ENCODE measurements at places on chromosomes 7 and 10.

DNA sequence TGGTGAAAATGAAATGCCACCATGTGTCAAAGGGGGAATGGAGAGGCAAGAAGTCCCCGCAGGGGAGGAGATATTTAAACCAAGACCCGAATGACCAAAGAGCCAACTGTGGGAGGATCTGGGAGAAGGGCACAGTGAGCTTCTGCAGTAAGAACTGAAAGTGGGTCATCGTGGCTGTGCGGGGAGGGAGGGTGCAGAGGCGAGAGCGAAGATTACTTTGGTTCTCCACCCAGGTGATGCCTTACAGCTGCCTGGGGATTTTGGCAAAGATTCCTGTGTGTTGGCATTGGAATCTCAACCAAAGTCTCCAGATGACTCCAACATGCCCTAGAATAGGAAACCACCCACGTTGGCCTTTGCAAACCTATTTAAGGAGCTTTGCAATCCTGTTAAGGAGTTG lies 44.2 kb upstream of the ADAM12 start:
- no peak for DNase-seq

DNA sequence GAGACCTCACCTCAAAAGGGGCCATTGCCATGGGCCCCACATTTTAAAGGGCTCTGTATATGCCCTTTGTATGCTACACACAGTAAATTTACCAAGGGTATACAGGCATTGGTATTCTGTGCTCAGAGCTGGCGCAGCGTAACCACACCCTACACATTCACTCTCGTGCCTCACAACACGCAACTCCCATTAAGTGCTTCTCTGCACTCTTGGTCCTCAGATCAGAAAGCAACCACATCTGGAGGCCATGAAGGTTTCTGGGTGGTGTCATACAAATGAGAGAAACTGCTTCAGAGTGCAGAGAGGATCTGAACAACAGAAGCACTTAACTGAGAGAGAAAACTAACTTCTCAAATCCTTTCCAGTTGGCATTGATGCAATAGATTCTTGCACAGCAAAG lies 9.4 kb upstream of the CACUL1 start:
- no peak for DNase-seq

- DNase-seq, result no peak
Observed at GRCh38 chr7:22833957-22834356, 11.3 kb upstream of the TOMM7 start.

GRCh38 chr7:37683246-37684120 lies at the start of gene GPR141:
GPR141 (plus strand) TSS chr7:37683766; CDS start chr7:37740394, 56,628 bp downstream.
- no peak for DNase-seq

DNA sequence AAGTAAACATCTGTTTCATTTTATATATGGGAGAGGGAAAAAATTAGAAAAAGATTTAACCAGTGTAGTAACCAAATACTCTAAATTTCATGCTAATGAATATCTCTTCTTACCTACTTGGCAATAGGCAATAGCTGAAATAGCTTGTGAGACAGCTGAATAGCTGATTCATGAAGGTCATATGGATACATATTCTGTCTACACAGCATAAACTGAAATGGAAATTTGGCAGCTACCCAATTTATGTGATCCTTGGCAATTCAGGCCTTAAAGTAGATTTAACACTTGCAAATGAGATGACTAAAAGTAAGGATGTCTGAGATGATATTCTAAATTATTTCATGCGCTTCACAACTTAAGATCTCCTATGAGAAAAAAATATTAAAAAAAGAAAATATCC lies 261.2 kb upstream of the SEMA3A start:
- no peak for DNase-seq

GRCh38 chr10:83801983-83802382 lies 337.3 kb upstream of the GHITM start:
- DNase-seq, result no peak

DNA sequence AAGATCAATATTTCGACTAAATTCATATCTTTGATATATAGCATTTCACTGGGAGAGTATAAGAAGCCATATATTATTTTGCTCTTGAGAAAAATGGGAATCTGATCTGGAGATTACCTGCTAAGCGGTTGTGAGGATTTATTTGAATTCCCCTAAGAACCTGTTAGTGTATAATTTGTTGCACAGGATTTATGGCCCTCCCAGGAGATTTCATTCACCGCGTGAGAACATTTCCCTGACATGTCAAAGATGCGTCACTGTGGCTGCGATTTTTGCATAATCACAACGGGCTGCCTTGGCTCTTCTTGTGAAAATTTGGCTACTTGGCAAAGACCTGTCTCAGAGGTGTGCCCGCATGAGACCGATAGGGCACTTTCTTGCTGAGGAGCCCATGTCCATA lies 184.7 kb upstream of the PFKP start:
- peak; percentile 37 for DNase-seq

Measured in lower leg skin (tissue), 4 donors.